ENCODE measurements at places on chromosomes 6 and 20. TPM values are rescaled to one million over a fixed set of nuclear protein-coding genes. Genes with fewer than 3 reads are reported as not detected.

The HLA-DPB1 gene
- 296 TPM for polyA plus RNA-seq

DNA sequence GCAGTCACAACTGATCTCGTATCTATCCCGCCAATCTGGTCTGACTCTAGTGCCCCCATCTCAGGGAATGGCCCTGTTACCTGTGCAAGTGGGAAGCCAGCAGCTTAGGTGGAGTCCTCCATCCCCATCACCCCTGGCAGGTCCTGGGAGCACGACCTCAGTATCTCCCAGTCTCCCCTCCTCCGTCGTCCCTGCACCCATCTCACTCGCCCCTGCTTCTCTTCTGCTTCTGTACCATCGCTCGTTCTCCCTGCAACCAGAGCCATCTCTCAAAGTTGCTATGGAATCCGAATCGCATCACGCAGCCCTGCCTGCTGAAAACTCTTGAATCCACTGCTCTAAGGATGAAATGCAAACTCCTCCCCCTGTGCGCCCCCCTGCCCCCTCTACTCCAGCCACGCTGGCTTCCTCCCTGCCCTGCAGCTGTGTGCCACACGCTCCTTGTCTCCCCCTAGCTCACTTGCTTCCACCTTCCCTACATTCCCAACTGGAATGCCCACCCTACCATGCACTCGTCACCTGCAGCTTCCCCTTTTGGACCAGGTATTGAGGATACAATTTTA lies 64.0 kb upstream of the PTGIS start:
- no peak for DNase-seq

- no peak for DNase-seq
Observed at GRCh38 chr6:30681766-30682142, 4.7 kb downstream of the PPP1R18 start.

DNA sequence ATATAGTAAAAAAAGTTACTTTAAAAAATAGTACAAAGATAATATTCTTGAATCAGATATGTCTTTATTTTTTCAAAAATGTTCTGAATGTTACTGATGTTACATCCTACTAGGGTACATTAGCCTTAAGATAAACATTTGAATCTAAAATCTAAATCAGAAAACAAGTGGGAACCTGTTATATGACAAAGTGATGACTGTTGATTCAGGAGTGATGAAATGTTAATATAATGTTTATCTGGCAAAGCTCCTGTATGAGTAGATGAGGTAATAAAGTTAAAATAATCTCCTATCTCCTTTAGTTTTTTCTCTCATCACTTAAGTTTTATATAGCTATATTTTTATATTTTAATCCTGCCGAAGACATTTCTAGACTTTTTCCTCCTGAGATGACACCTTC lies 4.2 kb downstream of the DOP1A start:
- DNase-seq: no peak

The SLC16A10 gene
- not detected for polyA plus RNA-seq

DNA sequence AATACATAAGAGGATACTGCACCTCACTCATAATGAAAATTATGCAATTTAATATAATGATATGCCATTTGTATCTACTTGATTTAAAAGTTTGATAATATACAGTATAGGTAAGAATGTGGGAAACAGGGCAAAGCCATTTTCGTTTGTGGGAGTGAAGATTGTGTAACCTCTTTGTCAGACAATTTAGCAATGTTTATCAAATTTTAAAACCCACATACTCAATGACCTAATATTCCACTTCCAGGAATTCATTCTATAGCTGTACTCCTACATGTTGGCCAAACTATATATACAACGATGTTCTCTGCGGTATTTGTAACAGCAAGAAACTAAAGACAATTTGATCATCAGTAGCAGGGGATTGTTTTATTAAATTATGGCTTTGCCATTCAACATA lies 17.8 kb upstream of the FKBP5 start:
- DNase-seq: no peak

The NKX2-2 gene
- polyA plus RNA-seq: not detected

DNA sequence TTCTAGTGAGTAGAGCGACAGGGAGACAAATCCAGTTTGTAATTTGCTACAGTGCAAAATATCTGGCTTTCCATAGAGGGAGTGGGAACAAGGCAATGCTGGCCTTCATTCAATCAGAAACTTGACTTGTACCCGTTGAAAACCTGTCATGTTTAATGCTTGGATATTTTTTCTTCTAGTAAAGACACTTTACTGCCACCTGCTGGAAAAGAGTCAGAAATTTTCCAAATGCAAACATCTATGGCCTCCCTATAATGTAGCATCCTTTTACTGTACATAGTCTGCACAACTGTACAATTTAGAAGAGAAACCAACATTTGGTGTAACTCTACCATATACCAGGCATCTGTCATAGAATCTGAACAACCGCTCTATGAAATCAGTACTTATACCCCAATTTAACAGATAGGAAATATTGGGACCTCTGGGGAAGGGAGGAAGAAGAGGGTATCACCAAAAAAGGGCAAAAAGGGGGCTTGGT lies 16.7 kb upstream of the TBC1D20 start:
- DNase-seq: peak; percentile 58

The FKBP1C gene
- polyA plus RNA-seq: not detected

GRCh38 chr6:166422201-166422940 lies 39.6 kb upstream of the MPC1 start:
- no peak for DNase-seq

- no peak for DNase-seq
Observed at GRCh38 chr6:107360476-107360875, 98.9 kb downstream of the PDSS2 start.
